Caco-2 (cell line): ENCODE measurements at places on chromosomes 16 and 17.

DNA sequence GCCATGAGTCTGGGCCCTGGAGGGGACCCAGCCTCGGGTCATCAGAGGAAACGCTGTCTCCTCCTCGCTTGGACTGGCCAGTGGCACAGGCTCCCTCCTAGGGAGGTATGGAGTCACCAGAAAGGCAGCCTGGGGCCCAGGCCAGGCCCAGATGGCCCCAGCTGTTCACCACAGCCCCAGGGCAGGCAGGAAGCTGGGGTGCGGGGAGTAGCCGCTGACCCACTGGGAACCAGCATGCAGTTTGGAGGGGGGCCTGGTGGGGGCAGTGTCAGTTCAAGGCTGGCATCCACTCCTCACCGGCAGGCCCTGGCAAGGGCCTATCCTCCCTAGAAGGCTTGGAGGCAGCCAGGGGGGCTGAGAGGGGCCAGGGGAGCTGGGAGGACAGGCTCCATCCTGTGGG is 48.8 kb downstream of the SDK2 start:
- no peak for DNase-seq

DNA sequence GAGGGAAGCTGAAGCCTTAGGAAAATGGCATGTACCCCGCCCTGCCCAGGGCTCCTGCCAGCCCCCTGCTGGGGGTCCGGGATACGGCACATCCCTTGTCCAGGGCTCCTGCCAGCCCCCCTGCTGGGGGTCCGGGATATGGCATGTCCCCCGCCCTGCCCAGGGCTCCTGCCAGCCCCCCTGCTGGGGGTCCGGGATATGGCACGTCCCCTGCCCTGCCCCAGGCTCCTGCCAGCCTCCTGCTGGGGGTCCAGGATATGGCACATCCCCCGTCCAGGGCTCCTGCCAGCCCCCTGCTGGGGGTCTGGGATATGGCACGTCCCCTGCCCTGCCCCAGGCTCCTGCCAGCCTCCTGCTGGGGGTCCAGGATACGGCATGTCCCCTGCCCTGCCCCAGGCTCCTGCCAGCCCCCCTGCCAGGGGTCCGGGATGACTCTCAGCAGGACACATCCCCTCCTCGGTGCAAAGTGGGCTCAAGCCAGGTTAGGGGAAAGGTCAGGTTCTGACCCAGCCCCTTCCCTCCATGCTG is 43.2 kb downstream of the RPH3AL start:
- peak; percentile 86 for DNase-seq

DNA sequence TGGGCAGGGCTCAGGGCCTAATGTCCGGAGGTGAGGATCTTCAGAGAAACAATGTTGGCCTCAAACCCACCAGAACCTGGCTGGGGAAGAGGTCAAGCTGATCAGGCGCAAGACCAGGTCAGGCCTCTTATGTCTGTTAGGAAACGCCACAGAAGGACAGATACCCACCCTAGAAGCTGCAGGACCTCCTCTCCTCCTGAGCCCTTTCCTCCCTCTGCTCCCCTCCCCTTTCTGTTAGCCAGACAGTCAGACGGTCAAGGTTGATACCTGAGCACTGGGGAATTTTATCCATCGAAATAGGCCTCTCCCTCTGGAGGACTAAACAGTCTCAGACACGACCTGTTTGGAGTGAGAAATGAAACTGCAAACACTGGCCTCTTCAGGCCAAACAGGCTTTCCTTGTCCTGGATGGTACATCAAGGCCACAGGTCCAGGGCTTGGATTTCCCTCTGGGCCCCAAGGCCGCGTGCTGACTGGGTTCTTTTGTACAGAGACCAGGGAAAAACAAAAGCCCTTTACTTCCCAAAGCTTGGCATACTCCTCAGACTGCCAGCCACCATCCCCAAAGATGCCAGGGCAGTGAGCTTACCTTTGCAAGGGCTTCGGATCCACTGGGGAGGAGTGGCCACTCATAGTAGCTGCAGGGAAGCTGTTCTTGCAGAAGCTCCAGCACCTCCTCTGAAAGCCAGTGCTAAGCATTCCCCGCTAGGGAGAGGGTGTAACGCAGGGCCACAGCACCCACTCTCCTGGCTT is 135.8 kb downstream of the CCDC182 start:
- peak; percentile 25 for DNase-seq

- peak; percentile 17 for DNase-seq
Observed at GRCh38 chr17:48994549-48995303, 2.5 kb upstream of the IGF2BP1 start.

- no peak for DNase-seq
Observed at GRCh38 chr17:65088621-65089360, 32.3 kb upstream of the GNA13 start.

GRCh38 chr17:81302861-81303333 is 7.8 kb upstream of the SLC38A10 start:
- DNase-seq = no peak

DNA sequence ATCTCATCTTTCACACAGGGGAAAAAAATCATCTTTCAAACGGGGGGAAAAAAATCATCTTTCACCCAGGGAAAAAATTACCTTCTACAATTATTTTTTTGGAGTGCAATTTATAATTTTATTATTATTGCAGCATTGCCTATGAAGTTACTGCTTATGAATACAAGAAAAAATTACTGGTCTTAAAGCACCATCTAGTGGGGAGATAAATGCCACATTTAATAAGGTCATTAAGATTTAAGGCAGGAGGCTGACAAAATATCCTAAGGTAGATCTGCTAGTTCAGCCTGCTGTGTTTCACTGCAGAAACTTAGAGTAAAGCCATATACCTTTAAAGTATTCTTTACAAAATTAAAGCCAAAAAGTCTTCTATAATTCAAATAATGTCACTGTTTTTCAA is 13.7 kb downstream of the SHCBP1 start:
- DNase-seq = no peak

GRCh38 chr16:12043953-12044352 is 67.4 kb downstream of the SNX29 start:
- no peak for DNase-seq

GRCh38 chr16:85704011-85704410 is 15.3 kb upstream of the GINS2 start:
- DNase-seq = no peak

- DNase-seq = no peak
Observed at GRCh38 chr17:68161644-68162428, 86.0 kb upstream of the AMZ2 start.

- no peak for DNase-seq
Observed at GRCh38 chr16:46839986-46840443, 9.0 kb upstream of the C16orf87 start.

DNA sequence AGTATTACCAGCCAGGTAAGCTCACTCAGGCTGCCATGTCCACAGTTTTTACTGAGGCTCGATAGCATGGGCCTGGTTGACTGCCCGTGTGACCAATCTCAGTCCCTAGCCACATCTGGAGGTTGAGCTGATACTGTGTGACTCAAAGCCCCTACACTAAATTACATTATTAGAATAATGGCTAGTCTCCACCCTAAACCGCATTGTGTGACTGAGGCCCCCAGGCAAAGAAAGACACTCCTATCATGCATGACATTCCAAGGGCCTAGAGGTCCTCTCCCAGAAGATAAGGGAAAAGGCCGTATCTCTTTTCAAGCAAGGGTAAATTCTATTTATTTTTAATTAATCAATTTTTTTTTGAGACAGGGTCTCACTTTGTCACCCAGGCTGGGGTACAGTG is 505.3 kb downstream of the HAPSTR1 start:
- no peak for DNase-seq

DNA sequence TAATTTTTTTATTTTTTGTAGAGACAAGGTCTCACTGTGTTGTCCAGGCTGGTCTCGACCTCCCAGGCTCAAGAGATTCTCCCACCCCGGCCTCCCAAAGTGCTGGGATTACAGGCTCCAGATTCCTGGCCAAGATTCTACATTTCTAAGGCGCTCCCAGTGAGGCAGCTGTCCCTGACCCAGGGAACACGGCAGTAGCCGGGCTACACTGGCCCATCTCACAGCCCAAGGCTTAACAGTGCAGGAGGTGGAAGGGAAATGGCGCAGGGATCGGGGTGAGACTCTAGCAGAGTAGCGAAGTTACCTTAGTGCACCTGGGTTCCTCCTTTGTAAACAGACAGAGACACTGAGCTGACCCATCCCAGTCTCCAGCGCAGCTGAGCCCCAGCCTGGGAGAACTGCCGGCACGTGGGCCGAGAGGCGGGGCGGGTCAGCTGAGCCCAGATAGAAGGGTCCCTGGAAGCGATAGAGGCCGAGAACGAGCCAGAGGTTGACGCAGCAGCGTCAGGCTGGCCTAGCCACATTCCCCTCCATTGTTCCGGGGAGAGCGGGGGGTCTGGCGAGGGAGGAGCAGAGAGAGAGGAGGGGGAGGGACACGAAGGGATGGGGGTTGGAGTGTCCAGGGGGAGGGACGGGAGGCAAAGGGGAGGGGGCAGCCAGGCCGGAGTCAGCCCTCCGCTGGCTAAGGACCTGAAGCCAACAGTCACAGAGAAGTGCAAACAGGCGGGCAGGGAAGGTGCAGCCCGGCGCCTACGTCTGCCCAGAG is 2.5 kb downstream of the CARHSP1 start:
- peak; percentile 63 for DNase-seq

GRCh38 chr16:59088431-59088830 is 354.3 kb upstream of the GOT2 start:
- DNase-seq = no peak

- DNase-seq = no peak
Observed at GRCh38 chr17:30113213-30113612, 3.4 kb upstream of the NSRP1 start.

DNA sequence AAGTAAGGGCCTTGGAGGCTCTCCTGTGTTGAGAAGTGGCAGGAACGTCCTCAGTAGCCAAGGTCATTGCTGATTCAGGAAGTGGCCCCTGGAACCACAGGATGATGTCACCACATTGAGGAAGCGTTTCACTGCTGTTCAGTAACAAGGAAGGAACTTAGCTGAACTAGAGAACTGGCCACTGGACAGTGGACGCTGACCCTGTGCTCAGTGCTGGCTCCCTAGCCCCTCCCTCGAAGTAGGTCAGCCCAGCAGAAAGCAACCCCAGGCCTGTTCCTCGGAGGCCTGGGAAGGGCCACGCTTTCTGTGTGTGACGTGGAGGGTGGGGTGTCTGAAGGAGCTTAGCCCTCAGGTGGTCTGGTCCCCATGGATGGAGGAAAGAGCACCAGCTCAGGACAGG is 58.3 kb downstream of the B9D1 start:
- DNase-seq = no peak

GRCh38 chr16:81405702-81406113 is 38.9 kb upstream of the CMIP start:
- DNase-seq = peak; percentile 96

- DNase-seq = no peak
Observed at GRCh38 chr16:58614860-58615259, 14.8 kb downstream of the CNOT1 start.

- peak; percentile 74 for DNase-seq
Observed at GRCh38 chr17:50547736-50548083, 736 bp downstream of the SPATA20 start.

DNA sequence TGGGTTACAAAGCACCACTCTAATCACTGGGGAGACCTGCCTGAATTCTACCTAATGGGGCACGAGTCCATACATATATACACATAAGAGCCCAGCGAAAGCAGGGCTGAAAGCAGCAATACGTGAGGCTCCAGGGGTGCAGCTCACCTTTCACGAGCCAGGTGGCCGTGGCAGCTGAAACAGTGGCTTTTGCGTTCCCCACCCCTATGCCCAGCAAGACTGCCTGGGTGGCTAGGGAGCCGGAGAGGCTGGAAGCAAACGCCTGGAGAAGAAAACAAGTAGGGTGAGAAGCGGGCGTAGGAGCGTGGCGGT is 618 bp downstream of the RUSF1 start:
- DNase-seq = no peak

DNA sequence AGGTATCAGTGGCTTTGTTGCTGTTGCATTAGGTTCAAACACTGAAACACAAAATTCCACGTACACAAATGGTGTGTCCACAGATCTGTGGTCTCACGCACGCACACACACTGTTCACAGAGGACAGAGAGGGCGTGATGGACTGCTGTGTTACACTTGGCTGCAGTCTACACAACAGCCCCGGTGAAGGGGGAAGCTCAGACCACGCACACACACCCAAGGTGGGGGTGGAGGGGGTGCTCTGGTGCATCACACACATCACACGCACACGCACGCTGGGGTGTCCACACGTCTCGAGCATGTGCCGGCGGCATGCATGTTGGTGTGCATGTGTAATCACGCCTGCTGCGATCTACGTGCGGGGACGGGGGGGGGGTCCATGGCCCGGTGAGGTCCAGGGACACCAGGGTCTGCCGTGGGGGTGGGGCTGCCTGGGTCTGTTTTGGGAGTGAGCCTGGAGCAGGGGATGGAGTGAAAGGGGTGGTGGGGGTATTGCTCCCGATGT is 7.3 kb downstream of the HSD3B7 start:
- no peak for DNase-seq

GRCh38 chr16:53449816-53450517 is 15.7 kb downstream of the RBL2 start:
- DNase-seq = no peak

- peak; percentile 83 for DNase-seq
Observed at GRCh38 chr17:81513753-81514488, 1.3 kb upstream of the ACTG1 start.

- DNase-seq = peak; percentile 68
Observed at GRCh38 chr17:38601539-38602351, 4.0 kb downstream of the SRCIN1 start.

DNA sequence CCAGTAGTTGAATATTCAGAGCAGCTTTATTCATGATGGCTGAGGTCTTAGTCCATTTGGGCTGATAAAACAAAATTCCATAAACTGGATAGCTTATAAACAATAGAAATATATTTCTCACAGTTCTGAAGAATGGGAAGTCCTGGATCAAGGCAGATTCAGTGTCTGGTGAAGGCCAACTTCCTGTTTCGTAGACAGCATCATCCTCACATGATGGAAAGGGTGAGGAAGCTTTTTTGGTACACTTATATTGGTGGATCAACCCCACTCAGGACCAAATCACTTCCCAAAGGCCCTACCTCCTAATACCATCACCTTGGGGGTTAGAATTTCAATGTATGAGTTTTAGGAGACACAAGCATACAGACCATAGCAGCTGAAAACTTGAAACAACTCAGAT is 224.2 kb downstream of the CYB561 start:
- no peak for DNase-seq

DNA sequence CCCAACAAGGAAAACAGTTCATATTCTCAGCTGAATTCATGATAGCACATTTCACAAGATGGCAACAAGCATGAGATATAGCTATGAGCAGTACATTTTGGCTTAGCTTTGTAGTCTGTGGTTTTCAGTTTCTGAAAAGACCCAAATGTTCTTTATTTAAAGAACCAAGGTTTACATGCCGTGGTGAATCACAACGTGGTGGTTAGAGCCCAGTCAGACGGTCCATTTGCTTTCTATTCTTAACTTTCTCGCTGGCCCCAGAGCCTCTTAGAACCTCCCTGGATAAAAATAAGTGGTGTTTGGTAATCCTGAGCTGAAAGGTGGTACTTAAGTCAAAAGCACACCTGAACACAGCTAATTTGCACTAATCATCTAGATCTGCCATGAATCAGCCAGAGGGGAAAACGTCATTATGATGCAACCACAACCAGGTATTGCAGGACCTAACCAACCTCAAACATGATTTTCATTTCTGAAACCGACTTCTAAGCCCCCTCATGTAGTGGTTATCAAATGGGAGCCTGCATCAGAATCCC is 18.6 kb upstream of the HAPSTR1 start:
- DNase-seq = no peak

- DNase-seq = no peak
Observed at GRCh38 chr17:55660178-55660886, 62.3 kb downstream of the TMEM100 start.
